ENCODE measurements at places on chromosomes 11 and 22.

GRCh38 chr11:110081462-110082376 lies 11.5 kb upstream of the ZC3H12C start:
- no peak for DNase-seq

- no peak for DNase-seq
Measured at GRCh38 chr11:28878025-28878424, 769.8 kb downstream of the METTL15 start.

DNA sequence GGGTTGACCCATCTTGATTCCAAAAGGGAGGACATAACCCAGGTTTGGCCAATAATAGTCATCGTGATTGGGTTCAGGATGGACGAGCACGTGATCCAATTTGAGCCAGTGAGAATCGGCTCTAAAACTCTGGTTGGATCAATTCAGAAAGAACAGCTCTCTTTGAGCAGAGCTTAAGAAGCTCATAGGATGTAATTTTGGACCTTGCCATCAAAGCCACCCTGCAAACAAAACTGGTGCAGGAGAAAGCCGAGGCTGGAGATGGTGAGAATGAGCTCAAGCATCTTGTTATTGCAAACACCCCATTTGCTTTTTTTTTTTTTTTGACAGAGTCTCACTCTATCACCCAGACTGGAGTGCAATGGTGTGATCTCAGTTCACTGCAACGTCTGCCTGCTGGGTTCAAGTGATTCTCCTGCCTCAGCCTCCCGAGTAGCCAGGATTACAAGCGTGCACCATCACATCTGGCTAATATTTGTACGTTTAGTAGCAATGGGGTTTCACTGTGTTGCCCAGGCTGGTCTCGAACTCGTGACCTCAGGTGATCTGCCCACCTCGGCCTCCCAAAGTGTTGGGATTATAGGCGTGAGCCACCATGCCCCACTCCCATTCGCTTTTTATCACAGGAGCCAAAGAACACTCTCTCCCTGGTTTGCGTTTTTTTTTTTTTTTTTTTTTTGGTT lies 13.8 kb upstream of the MIAT start:
- DNase-seq: no peak

- DNase-seq: no peak
Measured at GRCh38 chr11:126355926-126356897, 726 bp downstream of the ST3GAL4 start.

DNA sequence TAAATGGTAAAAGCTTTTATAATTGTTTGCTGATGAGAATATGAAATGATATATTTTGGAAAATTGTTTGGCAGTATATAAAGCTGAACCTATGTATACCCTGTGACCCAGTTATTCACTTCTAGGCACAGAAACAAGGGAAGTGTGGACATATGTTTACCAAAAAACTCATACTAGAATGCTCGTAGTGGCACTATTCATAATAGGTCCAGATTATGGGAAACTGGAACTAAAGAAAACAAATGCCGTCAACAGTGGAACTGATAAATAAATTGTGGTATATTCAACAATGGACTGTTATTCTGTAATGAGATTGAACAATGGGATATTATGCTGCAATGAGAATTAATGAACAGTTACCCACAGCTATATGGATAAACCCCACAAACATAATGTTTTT lies 32.8 kb downstream of the CSTPP1 start:
- DNase-seq: no peak

DNA sequence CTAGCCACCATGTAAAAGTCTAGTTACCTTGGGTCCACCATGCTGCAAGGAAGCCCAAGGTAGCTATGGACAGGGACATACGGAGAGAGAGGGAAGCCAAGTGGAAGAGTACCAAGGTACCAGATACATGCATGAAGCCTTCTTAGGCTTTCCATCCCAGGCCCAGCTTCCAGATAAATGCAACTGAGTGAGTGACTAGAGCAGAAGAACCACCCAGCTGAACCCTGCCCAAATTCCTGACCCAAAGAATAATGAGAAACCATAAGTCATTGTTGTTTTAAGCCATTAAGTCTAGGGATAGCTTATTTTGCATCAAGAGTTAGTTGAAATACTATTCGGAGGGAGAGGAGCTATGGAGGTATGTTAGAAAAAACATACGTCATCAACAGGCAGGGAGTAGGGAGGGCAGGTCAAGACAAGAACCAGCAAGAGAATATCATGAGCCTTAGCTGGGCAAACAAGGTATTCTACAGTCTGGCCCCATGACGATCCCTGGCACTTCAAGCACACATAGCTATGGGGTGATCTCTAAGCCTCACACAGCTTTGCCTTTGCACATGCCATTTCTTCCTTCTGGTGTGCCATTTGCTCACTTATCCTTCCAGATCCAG lies 36.5 kb upstream of the APLNR start:
- no peak for DNase-seq

- no peak for DNase-seq
Measured at GRCh38 chr11:126345283-126345682, 10.2 kb upstream of the ST3GAL4 start.

DNA sequence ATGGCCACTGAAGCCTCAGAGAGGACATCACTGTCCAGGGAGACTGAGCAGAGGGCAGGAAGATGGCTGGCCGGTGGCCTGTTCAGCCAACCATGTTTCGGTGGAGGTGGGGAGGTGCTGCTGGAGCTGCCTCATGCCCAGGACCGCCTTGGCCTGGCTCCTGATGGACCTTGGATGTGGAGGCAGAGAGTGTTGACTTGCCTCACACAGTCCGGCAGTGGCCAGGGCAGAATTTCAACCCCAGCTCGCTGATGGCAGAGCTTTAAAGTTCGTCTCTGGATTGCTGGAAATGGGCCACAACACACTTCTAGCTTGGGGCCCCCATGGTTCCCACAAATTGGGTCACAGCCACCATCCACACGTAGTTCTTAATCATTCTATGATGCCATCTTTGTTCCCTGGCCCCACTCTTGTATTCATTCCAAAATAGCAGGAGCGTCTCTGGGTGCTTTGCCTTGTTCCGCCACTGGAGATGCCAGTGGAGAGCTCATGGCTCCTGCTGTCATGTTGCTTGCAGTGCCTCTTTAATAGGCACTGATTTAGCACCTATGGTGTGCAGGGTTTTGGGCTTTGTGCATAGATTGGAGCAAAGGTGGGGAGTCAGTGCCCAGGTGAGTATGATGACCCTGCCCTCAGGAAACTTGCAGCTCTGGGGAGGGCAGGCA lies 5.6 kb downstream of the MAPK8IP1 start:
- no peak for DNase-seq

GRCh38 chr11:114102993-114103896 lies 43.7 kb downstream of the ZBTB16 start:
- no peak for DNase-seq

DNA sequence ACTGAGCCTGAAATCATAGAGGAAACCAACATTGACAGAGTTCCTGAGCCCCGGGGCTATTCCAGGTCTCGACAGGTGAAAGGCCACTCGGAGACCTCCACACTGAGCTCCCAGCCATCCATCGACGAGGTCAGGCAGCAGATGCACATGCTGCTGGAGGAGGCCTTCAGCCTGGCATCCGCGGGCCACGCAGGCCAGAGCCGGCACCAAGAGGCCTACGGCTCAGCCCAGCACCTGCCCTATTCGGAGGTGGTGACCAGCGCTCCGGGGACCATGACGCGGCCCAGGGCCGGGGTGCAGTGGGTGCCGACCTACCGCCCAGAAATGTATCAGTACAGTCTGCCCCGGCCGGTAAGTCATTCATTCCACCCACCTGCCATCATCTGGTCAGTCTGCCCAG lies 54.9 kb downstream of the C11orf91 start:
- DNase-seq: no peak

GRCh38 chr11:60594998-60595642 lies 79.9 kb downstream of the MS4A13 start:
- no peak for DNase-seq

DNA sequence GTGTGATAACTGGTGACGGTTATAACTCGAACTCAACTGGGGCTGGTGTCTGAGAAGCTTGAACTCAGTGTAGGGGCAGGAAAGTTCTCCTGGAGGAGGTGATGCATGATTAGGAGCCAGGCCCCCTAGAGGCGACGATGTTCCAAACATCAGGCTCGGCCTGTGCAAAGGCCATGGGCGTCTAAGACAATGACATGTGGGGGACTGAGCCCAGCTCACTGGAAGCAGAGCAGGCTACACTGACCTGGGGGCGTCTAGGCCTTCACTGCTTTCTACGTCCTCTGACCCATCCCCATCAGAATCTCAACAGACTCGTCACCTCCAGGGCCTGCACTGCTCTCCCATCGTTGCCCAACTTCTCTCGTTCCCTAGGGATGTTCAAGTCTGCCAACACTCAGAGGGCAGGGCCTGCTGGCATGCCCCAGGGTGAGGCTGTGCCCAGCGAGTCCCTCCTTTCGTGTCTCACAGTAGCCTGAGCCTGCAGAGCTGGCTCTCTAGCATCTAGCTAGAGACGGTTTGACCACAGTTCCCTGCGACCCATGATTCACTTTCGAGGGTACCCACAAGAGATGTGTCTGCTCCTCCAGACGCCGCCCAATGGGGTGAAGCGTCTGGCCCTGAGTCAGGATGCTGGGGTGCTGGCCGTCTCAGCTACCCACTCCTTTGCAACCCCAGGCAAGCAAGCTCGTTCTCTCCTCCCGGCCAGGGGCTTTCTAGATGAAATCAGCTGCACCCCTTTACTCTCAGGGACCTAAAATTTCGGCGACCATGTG lies 1.1 kb upstream of the ATG16L2 start:
- peak; percentile 94 for DNase-seq

GRCh38 chr11:64553554-64554201 lies 37.3 kb upstream of the SLC22A12 start:
- DNase-seq: no peak

DNA sequence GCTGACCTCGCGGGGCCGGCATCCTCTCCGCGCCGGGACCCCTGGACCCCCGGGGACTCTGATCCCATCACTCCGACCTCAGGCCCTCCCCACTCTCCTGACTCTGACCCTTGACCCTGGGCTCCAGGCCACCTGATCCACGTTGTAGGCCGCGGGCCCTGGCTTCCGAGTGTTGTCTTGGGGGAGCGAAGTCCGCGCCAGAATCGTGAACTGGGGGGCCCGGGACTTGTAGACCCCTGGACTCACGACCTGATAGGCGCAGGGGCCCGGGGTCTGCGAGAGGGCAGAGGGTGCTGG lies 716 bp upstream of the TYMP start:
- DNase-seq: peak; percentile 90

- no peak for DNase-seq
Measured at GRCh38 chr11:110453684-110454354, 24.1 kb downstream of the FDX1 start.

- no peak for DNase-seq
Measured at GRCh38 chr11:132559331-132560036, 972.8 kb downstream of the OPCML start.

GRCh38 chr11:74011360-74012073 lies 2.6 kb upstream of the UCP3 start:
- DNase-seq: peak; percentile 67

DNA sequence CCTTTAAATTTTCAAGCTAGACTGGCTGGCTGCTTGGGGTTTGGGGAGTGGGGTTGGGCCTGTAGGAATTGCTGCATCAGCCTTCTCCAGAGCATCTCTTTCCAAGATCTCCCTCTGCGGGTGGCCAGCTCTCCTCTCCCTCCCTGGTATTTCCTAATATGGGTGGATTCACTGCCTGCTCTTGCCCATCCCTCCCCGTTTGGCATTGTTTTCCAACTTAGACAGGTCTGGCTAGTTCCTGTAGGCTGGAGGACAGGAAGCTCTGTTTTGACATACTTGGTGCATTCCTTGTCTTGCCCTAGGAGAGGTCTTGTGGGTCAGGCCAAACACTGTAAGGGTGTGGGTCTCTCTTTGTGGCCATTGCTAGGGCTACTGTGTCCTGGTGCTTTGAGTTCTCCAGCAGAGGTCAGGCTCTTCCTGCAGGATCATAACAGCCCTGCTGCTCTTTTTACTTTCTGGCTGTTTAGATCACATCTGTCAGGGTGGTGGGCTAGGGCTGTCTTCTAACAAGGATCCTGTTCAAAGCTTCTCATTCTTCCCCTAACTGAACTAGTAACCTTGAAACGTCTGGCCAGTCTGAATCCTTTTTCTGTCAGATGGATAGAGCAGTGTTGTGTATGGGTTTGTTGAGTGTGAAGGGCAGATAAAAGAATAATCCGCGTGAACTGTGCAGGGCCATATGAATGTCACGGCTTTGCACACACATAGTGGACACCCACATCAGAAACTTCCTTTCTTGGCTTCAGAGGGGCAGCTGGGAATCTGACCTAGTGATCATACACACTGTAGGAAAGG lies 18.3 kb upstream of the MICALL1 start:
- DNase-seq: no peak

DNA sequence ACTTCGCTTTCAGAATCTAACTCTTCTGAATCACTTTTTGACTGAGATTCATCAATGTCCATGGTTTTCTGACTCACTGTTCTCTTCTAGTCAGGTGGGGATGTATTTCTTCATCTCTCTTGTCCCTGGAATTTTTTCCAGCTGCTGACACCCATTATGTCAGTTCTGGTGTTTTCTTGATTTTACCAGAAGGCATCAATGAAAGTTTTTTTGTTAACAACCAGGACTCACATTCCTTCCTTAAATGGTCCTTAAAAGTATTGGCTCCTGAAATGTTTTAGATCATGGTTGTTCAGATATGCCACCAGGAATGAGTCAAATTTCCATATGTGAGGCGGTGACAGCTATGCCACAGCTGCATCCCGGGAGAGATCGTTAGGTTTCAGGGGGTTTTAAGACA lies 12.9 kb downstream of the MICAL2 start:
- DNase-seq: no peak

DNA sequence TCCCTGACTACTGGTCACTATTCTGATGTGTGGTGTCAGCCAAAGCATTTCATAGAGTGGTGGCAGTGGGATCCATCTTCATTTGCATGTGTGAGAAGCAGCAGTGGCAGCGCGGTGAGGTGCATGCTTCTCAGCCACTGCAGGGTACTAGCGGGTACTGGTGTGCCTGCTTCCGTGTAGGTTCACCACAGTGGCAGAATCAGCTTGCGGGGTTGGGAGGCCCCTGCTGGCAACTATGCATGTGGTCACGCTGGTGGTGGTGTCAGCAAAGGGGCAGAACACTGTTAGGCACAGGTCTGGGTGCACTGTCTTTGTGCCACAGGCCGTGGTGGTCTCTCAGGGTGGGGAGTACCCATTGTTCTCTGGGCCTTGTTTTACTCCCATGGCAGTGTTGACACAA lies 286.4 kb upstream of the TENM4 start:
- DNase-seq: no peak

GRCh38 chr11:58334708-58335107 lies 24.2 kb downstream of the OR5B17 start:
- no peak for DNase-seq

GRCh38 chr22:36649066-36649465 lies 54.5 kb downstream of the CACNG2 start:
- no peak for DNase-seq

Data from coronary artery (tissue), 2 donors.